ENCODE measurements at places on chromosomes 3 and 15.
A peak's percentile ranks its signal among the peaks of the same experiment; 100 is the strongest.

DNA sequence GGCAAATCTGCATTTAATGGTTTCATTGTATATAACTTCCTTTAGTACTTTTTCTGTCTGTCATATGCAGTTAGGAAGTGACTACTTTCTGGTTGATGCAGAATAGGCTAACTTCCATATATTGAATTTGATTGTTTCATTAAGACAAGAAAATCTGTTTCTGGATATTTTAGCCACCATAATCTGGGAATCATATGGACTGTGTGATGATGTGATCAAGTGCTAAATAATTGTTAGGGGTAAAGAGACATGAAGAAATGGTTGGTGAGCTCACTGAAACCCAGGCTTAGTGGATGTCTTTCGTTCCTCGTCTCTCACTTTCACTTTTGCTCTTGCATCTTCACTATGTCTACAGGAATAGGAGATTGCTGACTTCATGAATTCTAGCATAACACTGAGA is 3.5 kb upstream of the MNS1 start:
- no peak overlapping the region for H3K4me3 ChIP-seq
- H3K4me1 ChIP-seq = peaks cover 14% of the 10 kb centered on the region
- no peaks in the 10 kb centered on the region for H3K36me3 ChIP-seq
- H3K27ac ChIP-seq = no peak overlapping the region
- no peaks in the 10 kb centered on the region for H3K27me3 ChIP-seq

DNA sequence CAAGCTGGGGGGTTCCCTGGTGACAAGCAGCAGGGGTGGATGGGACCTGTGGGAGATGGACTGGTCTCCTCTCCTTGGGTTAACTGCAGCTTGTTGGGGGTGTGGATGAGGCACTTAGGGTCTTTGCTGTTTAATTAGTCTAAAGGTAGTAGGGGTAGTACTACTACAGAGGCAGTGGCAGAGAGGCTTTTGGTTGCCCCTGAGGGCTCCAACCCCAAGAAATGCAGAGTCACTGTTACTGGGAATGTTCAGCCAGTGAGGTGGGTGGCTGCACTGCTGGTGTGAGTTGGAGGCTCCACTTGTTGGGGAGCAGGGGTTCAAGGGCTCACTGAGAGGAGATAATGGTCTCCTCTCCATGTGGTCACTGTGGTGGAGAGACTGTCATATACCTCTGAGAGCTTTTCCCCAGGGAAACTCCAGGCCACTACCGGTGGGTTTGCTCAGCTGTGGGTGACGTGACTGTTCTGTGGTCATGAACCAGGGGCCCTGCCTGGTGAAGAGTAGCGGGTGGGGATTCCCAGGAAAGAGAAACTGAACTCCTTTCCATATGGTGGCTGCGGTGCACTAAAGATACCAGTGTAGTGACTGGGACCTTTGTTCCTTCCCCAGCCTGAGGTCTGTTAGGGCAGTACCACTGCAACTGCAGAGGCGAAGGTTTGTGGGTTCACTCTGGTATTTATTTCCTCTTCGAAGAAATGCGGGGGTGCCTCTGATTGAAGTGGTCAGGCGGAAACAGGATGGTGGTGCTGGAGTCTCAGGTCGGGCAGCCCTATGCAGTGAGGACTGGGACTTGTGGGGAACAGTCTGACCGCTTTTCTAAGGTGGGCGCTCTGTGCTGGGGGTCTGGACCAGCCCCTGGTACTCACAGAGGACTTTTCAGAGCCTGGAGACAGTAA is 68.9 kb upstream of the TNFSF10 start:
- peak; percentile 94 for DNase-seq
- peaks cover 56% of the 10 kb centered on the region for H3K4me1 ChIP-seq
- no peaks in the 10 kb centered on the region for H3K27me3 ChIP-seq
- no peaks in the 10 kb centered on the region for H3K36me3 ChIP-seq

DNA sequence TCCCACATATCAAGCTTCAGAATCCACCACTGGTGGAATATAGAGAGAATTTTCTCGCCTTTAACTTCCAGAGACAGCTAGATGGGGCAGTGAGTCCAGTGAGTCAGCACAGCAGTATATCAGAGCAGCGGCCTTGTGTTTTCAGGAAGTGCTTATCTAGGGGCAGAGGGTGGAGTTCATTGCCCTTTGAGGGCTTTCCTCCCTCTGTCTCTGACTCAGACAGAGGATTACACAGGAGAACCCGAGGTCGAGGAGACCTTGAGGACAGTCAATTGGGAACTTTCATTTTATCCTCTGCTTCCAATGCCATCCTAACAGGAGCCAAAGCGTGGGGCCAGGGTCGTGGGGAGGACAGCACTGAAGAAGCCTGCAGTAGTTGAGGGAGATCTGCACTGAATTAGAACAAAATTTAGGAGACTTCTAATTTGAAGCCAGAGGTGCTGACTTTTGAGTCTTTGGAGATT is 109.6 kb upstream of the UMPS start:
- no peak overlapping the region for H3K4me3 ChIP-seq
- no peaks in the 10 kb centered on the region for H3K27me3 ChIP-seq
- no peaks in the 10 kb centered on the region for H3K36me3 ChIP-seq

DNA sequence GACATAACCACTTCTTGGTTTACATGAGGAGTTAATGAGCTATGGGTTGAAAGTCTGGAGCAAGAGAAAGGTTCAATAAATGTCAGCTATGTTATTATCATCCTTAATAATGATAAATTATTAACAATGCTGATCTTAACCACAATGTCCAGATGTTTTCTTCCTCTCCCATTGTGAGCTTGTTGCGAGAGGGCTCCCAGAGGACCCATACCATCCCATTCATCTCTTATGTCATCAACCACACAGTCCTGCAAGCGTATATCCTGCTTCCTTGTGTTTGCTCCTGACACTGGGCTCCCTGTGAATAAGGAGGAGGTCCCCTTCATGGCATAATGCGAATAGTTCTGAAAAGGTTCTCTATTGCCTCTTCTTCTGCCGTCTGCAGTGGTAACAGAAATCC is 266.8 kb downstream of the TLE3 start:
- DNase-seq = no peak
- no peaks in the 10 kb centered on the region for H3K36me3 ChIP-seq
- no peaks in the 10 kb centered on the region for H3K27me3 ChIP-seq
- no peak overlapping the region for H3K27ac ChIP-seq
- no peak overlapping the region for H3K4me3 ChIP-seq

DNA sequence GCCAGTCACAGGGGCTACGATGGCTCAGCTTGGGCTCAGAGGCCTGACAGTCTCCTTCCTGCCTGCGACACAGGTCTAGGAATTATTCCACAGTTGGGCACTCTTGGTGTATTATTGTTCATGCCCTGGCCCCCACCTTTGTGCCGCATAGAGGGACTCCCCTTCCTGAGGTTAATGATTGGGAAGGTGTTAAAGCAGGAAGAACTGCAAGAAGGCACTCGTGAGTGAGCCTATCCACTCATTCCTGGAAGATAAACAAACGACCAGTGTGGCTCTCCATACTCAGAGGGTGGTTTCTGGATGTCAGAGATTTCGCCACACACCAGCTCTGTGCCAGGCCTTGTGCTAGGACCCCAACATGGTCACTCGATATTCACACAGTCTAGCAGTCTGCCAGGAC is 12.3 kb downstream of the LIPC start:
- no peak overlapping the region for H3K27ac ChIP-seq
- no peak overlapping the region for H3K4me3 ChIP-seq
- no peaks in the 10 kb centered on the region for H3K27me3 ChIP-seq
- no peaks in the 10 kb centered on the region for H3K4me1 ChIP-seq
- H3K36me3 ChIP-seq = no peaks in the 10 kb centered on the region

Measured in CD4-positive, alpha-beta memory T cell (primary cell).